GM12892 (cell line): ENCODE measurements at places on chromosomes 6 and 20.

- DNase-seq: no peak
Measured at GRCh38 chr6:19142275-19142674, 694.9 kb upstream of the ID4 start.

- no peak for DNase-seq
Measured at GRCh38 chr6:28206928-28207509, 18.1 kb upstream of the ZSCAN9 start.

- no peak for DNase-seq
Measured at GRCh38 chr6:52356017-52356416, 5.9 kb upstream of the PAQR8 start.

DNA sequence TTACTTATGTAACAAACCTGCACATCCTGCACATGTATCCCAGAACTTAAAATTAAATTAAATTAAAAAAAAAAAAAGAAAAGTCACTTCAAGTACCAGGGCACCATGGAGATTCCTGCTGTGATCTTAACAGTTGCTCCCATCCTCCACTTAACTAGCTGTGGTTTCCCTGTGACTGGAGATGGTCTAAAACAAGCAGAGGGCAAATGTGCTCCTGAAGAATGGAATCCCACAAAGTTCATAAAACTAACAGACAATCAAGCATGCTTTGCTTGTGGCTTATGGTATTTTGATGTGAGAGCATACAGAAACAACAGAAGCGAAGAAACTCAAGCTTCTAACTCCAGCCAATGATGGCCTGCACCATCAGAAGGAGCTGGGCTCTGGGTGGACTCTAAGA, 153.6 kb upstream of the KCNK16 start:
- DNase-seq: no peak

- DNase-seq: no peak
Measured at GRCh38 chr6:120826253-120826652, 508.0 kb downstream of the TBC1D32 start.

DNA sequence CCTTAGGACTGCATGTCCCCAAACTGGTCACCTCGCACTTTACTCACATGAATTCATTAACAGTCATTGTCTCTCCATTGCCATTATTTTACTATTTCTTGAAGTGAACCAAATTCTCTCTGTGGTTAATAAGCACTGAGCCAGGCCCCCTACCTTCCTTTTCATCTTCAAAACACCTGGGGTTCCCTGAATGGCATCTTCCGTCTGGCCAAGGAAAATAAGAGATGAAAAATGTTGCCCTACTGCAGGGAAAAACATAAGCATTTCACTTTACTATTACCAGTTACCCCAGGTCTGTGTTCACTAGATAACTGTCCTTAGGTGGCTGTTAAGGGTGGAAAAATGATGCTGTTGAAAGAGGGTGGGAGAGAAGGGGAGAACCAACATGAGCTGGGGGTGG, 10.0 kb upstream of the NKX2-2 start:
- no peak for DNase-seq

DNA sequence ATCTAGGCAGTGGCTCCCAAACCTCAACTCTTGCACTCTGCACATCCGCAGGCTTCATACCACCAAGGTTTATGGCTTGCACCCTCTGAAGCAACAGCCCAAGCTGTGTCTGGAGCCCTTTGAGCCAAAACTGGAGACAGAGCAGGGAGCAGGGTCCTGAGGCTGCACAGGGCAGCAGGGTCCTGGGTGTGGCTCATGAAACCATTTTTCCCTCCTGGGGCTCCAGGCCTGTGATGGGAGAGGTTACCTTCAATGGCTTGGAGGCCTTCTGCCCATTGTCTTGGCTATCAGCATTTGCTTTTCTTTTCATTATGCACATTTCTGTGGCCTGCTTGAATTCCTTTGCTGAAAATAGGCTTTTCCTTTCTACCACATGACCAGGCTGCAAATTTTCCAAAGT, 6.3 kb upstream of the FAM184A start:
- no peak for DNase-seq

DNA sequence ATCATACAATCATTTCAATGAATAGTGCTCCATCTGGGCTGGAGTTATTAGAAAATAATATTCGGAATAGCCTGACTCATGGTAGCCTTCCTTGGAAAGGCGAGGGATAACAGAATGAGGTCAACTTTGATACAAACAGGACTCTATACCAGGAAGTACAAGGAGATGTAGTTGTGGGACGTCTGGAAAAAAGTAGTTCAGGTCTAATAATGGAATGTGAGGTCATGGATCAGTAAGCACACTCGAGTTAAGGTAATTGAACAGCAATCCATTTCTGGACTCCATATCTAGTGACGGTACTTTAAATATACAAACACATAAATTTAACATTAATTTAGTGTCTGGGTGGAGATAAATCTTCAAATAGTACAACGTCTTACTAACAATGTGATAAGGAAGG, 1204.0 kb upstream of the ADGRB3 start:
- no peak for DNase-seq

- no peak for DNase-seq
Measured at GRCh38 chr20:20580139-20580538, 132.3 kb downstream of the RALGAPA2 start.

GRCh38 chr20:48490961-48491831, 336.6 kb downstream of the PREX1 start:
- no peak for DNase-seq

DNA sequence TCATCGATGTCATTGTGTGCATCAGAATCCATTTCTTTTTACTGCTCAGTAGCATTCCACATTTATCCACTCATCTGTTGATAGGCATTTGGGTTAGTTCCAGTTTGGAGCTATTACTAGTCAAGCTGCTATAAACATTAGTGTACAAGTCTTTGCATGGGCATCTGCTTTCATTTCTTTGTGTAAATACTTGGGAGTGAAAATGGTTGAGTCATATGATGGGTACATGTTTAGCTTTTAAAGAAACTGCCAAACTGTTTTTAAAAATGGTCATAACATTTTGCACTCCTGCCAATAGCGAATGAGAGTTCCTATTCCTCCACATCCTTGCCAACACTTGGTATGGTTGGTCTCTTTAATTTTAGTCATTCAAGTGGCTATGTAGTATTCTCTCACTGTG, 21.2 kb upstream of the SLC22A2 start:
- no peak for DNase-seq

- no peak for DNase-seq
Measured at GRCh38 chr20:52572687-52573086, 381.1 kb upstream of the ZFP64 start.

DNA sequence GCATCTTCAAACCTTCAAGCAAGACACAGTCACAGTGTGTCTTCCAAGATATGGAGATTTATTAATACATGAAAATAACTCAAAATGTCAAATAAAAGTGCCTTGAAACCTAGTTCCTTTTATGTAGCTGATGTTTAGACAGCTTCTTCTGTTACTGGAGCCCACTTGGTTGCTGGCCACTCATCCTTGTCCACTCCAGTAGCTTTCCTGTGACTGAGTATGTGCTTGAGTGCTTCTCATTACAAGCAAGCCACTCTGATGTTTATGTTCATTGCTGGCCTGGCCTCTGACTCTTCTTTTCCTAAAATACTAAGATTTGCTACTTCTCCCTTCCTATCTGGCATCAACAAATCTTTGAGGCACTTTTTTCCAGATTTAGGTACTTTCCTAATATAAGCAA, 545.2 kb upstream of the MAN1A1 start:
- no peak for DNase-seq

- DNase-seq: no peak
Measured at GRCh38 chr20:9884061-9884460, 45.2 kb upstream of the PAK5 start.

- DNase-seq: no peak
Measured at GRCh38 chr6:20542927-20543602, 8.8 kb downstream of the CDKAL1 start.

DNA sequence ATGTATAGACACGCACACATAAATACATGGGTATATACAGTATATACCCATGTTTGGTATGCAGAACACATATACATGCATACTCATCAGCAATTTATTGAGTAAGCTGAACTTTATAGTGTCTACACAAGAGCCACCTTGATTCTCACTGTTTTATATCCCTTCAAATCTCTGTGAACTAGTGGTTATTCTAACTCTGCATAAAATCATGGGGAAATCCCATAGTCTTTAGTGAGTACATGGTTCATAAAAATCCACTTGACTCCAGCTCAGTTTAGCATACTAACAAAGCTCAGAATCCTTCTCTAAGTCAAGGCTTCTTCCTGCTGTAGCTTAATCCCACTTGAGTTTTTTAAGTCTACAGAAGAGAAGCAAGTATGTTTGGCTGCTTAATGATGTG, 104.1 kb downstream of the THEMIS start:
- no peak for DNase-seq

DNA sequence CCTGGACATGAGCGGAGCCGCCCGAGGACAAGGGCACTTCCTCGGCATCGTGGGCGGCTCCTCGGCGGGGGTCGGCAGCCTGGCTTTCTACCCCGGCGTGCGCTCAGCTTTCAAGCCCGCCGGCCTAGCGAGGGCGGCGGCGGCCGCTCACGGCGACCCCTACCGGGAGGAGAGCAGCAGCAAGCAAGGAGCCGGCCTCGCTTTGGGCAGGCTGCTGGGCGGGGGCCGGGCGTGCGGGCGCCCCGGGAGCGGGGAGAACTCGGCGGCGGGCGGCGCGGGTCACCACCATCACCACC, 6.7 kb downstream of the PRDM13 start:
- peak; percentile 46 for DNase-seq

DNA sequence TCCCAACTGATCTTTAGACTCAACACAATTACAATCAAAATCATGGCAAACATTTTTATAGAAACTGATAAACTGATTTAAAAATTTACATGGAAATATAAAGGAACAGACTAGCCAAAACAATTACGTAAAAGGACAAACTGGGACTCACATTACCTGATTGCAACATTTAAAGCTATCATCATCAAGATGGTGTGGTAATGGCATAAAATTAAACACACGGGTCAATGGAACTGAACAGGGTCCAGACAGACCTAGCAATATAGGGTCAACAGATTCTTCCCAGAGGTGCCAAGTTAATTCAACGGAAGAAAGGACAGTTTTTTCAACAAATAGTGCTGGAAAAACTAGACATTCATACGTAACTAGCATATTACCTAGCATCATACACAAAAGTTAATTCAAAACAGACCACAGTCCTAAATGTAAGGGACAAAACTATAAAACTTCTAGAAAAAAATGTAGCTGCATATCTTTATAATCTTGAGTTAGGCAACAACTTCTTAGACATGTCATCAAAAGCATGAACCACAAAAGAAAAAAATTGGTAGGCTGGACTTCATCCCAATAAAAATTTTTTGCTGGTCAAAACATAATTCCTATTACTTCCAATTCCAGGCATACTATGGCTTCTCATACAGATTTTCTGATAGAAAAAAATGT, 147.4 kb upstream of the BEND6 start:
- no peak for DNase-seq

DNA sequence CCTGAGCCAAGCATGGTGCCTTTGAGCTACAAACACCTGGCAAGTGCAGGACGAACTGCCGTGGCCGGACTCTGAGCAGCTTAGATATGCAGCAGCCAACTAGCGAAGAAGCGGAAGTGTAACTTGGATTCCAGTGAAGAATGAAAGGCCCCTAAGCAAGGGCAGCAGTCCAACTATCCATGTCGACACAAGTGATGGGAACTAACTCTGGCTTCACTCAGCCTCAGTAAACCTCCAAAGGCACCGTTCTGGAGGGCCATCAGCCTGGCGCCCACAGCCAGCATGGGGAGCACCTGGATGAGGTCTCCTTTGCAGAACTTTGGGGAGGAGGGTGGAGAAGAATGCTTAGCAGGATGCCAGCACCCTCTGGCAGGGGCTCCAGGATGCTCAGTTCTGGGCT, 78.4 kb upstream of the MLN start:
- DNase-seq: no peak

DNA sequence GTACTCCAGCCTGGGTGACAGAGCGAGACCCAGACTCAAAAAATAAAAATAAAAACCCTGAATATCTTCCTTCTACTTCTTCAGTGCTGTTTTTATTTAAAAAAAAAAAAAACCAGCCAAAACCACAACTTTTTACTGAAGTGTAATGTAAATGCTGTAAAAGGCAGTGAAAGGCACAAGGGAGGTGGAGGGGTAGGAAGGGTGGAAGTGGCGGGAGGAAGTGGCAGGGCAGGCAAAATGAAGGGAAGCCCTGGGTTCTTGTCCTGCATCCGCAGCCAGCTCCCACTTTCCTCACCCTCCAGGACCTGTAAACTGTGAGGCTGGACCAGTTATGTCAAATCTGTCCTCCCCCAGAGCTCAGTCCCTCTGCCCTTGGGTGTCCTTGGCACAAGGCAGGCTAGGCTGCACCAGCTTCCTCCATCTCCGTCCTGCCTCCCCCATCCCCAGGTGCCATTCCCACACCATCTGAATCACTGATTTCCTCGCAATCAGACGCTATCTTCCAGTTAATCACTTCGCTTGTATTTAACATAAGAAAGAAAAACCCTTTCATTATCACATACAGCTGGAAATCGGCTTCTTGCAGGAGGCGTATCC, 13.7 kb upstream of the PANK2 start:
- DNase-seq: no peak

DNA sequence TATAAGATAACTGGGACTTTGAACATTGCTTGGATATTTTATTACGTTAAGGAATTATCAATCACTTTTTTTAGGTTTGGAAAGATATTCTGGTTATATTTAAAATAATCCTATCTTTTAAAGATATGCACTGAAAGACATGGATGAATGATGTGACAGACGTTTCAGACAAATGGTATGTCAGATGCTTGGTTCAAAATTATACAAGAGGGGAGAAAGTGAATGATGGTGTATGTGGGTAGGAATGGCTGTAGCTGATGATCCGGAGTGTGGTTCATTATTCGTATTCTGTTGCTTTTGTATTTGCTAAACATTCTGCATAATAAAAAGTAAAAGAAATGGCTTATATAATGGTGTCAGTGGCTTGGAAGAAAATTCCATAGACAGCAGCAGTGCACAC, 51.0 kb upstream of the SNRPB2 start:
- no peak for DNase-seq

GRCh38 chr6:108167449-108168089, 1.7 kb downstream of the NR2E1 start:
- DNase-seq: no peak

GRCh38 chr6:117487821-117488220, 5.3 kb downstream of the DCBLD1 start:
- no peak for DNase-seq

- DNase-seq: no peak
Measured at GRCh38 chr6:128569732-128570679, 49.6 kb upstream of the PTPRK start.

DNA sequence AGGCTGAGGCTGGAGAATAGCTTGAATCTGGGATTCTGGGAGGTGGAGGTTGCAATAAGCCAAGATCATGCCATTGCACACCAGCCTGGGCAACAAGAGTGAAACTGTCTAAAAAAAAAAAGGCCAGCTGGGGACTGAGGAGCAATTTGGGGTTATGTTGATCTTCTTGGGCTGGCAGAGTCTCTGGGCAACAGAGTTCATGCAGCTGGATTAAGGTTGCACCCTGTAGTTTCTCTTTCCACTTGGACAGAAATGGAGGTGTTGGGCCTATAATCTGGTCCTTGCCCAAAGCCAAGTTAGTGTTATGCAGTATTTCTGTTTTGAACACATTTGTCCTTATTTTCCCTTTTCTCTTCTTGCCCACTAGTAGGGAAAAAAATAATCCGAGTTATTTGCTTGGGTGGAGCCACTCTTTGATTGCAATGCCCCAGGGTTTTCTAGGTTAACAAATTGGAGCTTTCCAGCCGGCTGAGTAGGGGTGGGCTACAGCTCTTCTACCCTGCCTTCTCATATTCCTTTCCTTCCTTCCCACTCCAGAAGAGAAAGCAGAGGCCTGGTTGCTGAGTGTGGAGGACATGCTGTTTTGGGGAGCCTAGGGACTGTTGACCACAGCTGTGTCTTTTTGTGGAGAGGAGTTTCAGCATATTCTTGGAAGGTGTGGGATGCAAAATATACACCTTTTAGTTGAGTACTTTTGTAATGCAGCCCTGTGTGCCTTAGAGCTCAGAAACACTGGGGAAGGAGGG, 213.9 kb downstream of the SOX4 start:
- DNase-seq: no peak
